ENCODE measurements at places on chromosomes 11 and 22.

DNA sequence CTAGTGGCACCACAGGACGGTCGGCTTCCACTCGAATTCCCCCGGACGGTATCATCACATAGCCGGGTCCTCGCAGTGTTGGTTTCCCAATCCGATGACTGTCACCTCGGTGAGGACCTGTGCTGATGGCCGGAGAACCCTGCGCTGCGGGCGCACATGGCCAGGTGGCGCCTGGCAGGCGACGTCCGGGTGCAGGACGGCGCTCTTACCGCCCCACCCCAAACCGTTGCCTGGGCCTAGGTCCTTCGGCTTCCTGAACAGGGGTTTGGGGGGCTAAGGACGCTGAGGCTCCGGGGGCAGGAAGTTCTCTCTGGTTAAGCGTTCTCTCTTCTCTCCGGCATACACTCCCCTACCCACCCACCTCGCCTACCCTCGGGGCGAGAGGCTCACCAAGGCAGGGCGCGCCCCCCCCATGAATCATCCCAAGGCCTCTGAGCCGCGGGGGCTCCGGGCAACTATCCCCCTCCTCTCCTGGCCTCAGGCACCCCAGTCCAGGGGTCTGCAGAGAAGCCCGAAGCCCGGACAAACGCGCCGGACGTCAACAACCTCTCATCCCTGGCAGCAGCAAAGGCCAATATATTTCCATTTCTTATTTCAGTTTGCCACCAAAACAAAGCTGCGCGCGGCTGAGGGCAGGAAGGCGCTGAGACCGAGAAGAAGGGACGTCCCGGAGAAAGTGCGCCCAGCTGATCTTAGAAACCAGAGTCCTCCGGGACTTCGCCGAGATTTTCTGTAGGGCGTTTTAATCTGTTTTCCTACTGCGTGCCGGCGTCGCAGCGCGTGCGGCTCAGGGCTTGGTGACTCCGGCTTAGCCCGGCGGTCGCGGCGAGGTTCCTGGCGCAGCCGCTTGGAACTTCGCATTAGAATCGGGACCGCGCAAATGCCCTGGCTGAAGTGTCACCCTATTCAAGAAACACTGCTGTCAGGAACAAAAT, 5.6 kb downstream of the ALX4 start:
- DNase-seq = no peak

- DNase-seq = peak; percentile 68
These were observed 6.2 kb downstream of the CLCF1 start for GRCh38 chr11:67366961-67367760.

- peak; percentile 83 for DNase-seq
These were observed 43.4 kb upstream of the MN1 start for GRCh38 chr22:27844656-27845591.

DNA sequence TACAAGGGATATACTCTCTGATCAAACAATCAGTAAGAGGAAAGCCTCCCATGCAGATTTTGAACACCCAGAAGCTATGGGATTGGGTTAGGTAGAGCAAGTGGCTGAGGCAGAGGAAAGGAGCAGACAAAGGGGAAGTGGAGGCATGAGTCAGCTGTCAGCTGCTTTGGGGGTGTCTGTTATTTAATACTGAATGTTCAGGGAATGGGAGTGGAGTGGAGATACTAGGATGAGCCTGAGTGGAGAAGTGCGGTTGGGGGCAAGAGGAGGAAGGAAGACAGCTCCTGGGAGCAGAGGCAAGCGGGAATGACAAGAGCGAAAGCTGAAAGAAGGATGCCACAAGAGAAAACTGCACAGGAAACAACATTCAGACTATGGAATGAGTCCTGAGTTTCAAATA, 22.7 kb upstream of the TMPRSS5 start:
- DNase-seq = no peak

DNA sequence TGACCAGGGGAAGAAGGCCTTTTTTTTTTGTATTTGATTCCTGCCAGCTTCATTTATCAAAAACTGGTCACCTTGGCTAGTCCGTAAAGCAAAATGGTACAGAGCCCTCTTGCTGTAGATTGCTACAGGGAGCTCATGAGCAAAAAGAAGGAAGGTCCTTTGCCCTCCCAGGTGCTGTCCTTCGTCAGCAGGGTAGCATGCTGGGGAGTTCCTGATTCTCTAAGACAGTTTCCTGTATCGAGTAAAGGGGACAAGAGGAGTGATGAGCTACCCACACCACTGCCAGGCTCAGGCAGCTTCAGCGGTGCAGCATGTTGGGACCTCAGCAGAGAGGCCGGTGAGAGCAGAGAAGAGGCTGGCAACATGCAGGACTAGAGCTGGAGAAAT, 67.8 kb upstream of the CSNK2A3 start:
- no peak for DNase-seq

DNA sequence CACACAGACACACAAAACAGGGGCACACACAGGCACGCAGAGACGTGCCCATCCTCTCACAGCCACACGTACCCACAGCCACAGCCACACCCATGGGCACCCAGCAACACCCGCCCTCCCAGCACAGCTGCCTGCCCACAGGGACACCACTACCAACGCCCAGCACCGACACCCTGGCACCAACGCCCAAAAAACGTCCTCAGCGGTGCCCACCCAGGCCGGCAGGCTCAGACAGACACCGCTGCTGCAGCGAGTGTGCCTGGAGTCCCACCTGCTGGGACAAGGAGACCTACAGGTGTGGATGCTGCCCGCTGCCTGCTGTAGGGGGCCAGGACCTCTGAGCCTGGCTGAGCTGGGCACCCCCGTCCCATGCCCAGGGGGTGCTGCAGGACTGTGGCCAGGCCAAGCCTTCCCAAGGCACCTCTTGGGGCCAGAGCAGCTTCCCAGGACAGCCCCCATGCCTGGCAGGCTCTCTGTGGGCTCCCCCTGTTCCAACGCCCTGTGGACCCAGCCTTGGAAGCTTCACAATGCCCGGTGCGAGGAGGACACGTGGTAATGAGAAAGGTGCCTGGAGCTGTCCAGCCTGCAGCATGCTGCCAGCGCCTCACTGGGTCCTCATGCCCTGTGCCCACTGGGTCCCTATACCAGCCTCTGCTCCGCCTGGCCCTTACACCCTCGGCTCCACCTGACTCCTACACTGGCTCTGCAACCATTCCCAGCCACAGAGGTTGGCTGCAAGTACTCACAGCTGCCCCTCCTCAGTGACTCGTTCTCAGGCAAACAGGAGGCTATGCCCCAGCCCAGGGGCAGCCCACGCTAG, 45.8 kb upstream of the TH start:
- DNase-seq = no peak

DNA sequence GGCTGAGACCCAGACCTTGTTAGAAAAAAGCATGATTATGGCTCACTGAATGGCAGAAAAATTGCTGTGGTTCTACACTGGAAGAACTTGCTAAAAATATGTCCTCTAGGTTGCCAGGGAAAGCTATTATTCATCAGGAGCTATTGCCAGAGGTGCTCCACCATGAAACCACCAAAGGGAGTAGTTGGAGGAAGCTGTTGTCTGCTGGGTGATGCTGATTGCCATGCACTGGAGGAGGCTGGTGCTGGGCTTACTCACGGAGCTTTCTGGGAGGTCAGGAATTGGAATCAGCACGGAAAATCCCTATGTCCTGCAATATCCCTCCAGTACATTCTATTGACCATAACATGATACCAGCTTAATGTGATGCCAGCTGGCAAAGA, 199.6 kb upstream of the ZBED5 start:
- DNase-seq = no peak

DNA sequence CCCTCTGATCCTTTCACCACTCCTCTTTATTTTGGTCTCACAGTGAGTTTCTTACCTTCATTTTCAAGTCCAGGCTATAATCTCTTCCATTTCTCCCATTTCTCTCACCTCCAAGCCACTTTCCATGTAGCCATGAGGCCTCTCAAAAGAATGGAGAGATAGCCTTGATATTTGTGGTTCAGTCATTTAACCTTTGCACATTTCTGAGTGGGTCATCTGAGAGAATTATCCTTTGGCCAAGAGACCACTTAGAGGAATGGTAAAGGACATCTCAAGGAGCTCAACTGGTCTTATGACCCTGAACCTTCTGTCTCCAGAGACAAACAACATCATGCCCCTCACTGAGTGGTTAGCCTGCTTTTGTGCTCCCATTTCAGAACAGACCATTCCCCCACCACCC, 121.1 kb downstream of the KIRREL3 start:
- no peak for DNase-seq

DNA sequence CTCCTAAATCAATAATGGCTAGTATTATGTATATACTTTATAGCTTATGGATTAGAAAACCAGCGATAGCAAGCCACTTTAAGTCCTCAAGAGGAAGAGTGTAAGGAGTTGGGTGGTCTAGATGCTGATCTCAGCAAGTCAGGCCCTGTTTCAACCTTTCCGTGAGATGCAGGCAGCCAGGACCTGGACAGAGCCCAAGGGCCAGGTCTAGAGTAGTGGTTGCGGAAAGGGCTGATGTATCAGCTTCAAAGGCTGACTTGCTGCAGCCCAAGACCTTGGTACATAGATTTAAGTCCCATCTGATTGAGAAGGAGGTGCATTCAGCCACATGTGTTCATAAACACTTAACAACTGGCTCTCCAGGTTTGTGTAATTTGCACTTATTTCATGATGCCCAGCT, 33.4 kb downstream of the FLI1 start:
- DNase-seq = no peak

DNA sequence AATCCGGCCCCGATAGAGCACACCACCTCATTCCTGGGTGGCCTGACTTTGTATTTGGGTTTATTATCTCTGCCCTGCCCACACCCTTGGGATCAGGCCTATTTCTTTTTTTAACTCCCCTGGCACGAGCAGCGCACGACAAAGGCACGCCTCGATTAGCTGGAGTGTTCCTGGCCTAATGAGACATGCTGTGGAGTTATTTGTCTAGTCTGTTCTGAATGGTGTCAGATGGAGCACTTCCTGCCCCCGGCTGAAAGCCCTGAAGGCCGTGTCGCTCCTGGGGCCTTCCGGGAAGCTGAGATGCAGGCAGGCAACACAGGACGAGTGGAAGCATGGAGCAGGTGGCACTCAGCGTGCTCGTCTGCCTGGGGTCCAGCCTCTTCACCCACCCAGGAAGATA, 47.1 kb downstream of the LARGE1 start:
- no peak for DNase-seq

DNA sequence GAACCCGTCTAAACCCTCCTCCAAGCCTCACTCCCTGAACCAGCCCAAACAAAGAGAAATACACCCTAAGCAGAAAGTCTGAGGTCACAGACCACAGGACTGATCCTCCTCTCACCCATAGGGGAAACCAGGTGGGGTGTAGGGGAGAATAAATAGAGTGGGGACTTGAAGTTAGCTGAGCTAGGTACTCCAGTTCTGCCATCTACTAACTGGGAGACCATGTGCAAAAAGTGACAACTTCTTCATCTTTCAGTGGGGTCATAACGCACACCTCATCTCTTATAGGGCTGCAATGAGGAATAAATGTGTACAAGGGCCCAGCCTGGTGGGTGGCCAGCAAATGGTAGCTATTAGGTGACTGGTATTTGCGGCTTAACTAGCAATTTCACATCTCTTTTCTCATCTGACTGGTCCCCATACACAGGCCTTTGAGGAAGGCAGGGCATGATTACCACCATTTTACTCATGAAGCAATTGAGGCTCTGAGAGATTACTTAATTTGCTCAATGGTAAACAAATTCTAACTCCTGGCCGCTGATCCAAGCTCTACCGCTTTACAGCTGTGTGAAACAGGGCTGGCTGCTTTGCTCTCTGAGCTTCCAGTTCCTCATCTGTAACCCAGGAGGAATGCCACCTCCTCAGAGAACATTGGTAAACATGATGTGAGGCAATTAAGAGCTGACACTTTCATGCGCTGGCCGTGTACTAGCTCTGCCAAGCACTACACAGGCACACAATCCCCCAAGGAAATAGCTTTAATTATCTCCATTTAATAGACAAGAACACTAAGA, 16.6 kb downstream of the TBC1D10A start:
- no peak for DNase-seq

DNA sequence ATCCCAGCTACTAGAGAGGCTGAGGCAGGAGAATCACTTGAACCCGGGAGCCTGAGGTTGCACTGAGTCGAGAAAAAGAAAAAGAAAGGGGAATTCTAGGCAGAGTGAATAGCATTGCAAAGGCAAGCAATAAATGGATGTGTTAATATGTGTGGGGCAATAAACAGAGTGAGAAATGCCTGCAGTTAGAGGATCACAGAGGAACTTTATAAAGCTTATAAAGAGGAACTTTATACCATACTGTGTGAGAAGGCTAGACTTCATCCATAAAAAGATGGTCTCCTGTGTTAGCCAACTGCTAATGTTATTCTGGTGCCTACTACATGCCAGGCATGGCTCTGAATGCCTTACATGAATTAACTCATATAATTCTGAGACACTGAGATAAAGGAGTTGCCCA, 841 bp downstream of the B3GNT6 start:
- no peak for DNase-seq

- DNase-seq = no peak
These were observed 868.2 kb downstream of the BRD1 start for GRCh38 chr22:48959496-48959895.

DNA sequence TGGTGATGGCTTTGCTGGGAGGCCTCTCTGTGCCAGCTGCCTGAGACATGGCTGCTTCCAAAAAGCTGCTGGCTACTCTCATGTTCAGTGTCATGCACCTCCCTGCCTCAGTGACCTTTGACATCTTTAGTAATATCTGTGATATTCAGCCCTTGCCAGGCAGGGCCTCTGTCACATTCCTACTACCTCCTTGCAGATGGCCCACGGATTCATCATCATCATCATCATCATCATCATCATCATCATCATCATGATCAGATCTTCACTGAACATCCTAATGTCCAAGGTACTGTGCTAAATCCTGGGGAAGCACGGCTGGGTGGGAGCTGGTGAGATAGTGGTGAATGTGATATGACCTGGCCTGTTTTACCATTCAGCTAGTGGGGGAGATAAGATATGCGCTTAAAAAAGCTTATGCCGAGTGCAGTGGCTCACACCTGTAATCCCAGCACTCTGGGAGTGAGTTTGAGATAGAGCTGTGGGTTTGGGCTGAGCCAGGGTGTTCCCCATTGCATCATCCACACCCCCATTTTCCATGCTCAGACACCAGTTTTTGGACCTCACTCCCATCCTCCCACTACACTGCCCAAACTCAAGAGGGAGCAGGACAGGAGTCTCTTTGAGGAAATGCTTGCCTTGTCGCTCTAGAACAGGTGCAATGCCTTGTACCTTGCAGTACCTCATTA, 17.1 kb upstream of the TMPRSS13 start:
- DNase-seq = no peak

GRCh38 chr11:3135481-3136440, 29.3 kb downstream of the OSBPL5 start:
- peak; percentile 17 for DNase-seq

DNA sequence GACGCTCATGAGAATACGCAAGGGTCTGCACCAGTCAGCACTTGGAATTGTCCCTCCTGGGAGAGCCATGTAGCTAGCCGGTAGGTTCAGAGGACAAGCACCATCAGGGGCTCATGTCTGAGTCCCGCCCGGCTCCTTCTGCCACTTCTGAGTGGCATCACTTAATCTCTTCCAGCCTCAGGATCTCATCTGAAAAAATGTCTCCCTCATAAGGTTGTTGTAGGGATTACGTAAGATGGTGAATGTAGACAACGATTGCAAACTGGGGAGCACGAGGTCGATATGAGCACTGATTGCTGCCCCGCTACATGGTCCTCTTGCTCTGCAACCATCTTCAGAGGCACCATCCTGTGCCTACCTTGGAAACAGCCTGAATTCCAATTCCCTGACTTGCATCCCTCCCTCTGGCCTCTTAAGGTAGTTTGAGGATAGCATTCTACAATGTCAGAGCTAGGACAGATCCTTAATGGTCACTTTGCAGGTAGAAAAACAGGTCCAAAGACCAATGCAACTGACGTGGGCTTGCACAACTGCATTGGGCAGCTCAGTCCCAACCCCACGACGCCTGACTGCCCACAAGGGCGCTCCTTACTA, 115.8 kb upstream of the TMEM45B start:
- DNase-seq = no peak
